Hippocampal formation (tissue), 2 donors: ENCODE measurements at places on chromosomes 13 and 19.

DNA sequence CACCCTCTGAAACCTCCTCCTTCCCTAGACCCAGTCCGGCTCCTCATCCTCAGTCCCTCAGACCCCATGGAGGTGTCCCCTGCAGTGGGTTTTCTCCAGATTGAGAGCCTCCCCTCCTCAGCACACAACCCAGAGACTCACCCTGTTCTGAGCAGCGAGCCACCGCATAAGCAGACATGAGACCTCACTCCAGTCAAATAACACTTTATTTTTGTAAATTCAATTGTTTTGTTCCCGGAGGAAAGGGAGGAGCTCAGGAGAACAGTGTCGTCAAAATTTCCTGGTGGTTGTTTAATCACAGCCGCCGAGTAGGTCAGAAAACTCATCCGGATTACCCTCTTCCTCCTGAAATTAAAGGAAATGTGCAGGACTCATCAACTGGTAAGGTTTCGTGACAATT lies 57.5 kb downstream of the ERICH4 start:
- no peak for DNase-seq

DNA sequence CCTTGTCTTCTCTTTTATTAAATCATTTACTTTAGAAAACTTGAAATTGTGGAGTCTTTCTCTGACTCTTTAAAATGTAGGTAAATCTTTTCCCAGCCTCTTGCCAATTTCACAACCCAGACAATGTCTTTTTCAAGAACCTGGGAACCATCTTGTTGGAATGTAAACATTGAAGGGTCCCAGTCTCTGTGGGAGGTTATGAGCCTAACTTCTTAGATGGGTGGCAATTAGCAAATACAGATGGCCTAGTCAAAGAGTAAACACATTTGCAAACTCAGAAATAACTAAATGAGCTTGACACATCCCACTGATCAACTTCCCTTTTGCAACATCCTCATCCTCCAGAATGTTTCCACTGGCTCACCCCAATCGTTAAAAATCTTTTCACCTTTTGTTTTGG lies 721.0 kb downstream of the PCDH9 start:
- no peak for DNase-seq

DNA sequence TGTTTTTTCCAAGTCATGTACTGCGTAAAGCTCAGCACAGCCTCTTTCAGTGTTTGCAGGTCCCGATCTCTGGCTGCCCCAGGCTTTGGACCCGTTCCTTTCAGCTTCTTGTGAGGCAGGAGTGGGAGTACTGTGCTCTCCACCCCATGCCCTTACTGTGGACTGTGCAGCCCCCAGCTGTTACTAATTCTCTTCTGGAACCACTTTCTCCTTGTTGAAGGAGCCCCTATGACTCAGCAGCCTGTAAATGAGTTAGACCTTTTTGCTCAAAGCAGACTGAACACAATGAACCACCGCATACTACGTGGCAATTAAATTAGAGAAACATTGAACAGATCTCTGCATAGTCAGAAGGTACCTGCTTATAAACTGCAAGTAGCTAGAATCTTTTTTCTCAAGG lies 39.0 kb downstream of the SERTM1 start:
- no peak for DNase-seq

- no peak for DNase-seq
Measured at GRCh38 chr19:4503132-4503824, 15.0 kb downstream of the PLIN4 start.

DNA sequence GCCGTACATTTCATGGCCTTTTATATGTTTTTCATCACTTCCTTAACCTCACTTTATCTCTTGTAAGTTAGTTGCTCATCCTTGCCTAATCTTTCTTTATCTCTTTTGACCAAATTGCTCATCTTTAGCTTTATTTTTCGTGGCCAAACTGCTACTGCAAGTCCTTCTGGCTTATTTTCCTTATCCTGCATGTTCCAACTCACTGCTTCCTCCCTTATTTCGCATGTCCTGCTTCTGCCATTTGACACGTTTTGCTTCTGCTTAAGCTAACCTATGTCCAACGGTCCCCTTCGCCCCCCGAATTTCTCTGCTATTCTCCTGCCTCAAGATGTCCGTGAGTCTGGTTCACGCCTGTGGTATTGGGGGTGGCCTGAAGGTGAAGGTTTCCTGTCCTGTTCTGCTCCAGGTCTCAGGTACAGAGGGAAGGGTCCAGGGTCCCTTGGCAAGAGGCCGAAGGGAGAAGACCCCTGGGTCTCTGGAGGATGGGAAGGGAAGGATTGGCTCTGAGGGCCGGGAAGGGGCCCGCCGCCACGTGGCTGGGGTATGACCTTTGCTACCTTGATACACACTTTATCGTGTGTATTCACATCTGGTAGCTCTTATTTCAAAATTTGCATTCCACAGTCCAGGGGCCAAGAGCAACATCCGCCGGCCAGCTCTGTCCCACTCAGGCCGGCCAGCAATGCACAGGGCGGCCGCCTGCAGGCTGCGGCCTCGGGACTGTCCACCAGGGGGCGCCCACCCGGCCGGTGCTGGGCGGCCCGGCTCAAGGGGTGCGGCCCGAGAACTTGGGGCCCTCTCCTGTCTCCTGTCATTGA lies 2.9 kb upstream of the C19orf85 start:
- no peak for DNase-seq

GRCh38 chr13:110156301-110157049 lies 150.5 kb downstream of the COL4A1 start:
- DNase-seq: no peak
